IMR-90 (cell line): ENCODE measurements at places on chromosomes 11 and 22. TPM values are rescaled to one million over a fixed set of nuclear protein-coding genes. Genes with fewer than 3 reads are reported as not detected.
A peak's percentile ranks its signal among the peaks of the same experiment; 100 is the strongest.

DNA sequence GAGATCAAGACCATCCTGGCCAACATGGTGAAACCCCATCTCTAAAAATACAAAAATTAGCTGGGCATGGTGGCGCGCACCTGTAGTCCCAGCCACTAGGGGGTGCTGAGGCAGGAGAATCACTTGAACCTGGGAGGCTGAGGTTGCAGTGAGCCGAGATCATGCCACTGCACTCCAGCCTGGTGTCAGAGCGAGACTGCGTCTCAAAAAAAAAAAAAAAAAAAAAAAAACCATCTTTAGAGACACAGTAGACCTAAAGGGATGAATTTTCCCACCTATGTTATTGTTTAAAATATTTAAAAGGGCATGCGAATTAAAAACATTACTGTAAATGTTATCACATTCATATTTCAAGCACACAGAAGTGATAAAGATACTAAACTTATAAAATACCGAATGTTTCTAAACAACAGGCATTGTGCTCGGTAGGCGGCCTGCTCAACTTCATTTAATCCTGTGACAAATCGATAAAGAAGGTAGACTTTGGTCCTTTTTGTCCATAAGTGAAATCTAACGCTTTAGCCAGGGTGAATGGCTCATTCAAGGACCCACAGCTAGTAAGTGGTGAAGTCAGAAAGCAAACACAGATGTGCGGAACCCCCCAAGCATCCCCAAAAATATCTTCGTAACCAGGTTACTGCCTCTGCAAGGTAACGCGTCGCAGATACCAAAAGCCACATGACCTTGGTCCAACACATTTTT is 16.1 kb downstream of the NCAPD3 start:
- no peak for DNase-seq

DNA sequence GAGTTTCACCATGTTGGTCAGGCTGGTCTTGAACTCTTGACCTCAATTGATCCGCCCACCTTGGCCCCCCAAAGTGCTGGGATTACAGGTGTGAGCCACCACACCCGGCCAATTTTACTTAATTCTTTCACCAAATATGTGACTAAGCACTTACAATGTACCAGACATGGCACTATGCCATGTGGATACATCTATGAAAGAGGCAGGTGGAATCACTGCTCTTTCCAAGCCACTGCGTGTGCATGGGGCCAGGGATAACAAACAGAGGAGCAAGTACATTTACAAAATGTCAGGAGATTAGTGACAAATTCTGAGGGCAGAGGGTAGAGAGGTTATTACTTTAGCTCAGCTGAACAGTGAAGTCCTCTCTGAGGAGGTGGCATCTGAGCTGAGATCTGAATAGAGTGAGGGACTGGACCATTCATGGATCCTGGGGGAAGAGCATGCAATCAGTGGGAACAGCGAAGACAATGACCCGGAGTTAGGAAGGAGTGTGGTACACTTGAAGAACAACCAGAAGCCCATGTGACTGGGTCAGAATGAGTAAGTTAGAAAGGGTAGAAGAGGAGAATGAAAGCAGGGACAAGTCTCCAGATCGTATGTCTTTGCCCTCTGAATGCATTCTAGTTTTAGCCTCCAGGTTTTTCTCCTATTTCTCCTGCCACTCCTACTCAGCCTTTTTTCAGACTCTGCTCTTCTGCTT is 38.3 kb upstream of the GRAMD1B start:
- no peak for DNase-seq

DNA sequence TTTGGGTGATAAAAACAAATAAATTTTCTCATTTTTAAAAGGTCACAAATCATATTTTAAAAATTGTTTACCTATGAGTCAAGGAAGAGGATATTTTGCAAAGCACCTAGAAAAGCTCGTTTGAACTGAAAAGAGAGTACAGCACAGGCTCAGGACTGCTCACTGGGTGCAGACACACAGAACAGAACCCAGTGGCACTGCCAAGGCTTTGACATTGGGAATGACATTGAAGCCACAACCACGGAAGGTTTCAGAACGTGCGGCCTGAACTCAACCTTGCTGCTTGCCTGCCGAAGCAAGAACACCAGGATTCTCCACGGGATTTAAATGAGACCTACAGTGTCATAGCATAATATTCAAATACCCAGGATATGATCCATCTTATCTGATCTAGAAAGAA is 597.1 kb upstream of the B3GAT1 start:
- DNase-seq, result no peak

DNA sequence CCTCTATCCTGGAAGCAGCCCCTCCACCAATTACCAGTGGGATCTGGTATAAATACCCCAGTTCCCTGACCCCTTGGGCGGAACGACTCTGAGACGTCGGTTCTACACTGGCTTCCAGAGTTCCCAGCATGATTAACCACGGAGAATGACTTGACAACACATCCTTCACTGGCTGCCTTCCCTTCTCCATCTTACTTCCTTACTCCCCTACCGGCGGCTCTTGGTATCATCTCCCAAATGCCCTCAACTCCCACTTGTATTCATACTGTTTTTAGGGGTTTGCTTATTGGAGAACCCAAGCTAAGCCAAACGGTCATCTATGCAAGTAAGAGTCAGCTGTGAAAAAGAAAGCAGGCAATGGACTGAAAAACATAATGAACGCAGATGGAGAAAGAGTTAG is 56.1 kb downstream of the APOL3 start:
- DNase-seq, result no peak

DNA sequence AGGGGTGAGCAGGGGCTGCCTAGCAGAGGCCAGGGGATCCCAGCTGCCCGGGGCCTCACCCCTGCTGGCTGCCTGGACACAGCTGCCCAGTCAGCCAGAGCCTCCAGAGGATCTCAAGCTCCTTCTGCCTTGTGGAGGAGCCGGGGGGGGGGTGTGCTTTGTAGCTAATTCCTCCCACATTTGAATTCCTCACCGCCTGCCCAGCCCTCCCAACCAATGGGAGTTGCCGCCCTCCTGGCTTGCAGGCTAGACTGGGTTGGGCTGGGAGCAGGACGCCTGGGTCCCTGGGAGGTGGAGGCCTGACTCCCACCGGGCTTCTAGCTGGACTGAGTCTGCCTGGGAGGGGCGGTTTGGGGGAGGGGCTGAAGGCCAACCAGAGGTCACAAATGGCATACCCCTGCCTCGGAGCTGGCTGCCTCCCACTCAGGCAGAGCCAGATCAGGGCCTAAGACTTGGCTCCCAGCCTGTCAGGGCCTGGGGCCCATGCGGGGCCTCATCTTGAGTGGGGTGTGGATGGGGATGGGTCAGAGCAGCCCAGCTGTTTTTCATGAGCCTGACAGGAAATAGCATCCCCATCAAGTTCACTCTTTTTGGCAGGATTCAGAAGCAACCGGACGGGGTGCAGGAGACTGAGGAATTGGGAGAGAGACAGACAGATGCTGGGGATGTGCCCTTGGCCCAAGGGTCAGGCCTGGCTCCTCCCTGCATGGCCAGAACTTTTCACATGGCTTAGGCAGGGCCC is 29.2 kb upstream of the PDE2A start:
- DNase-seq, result peak; percentile 63

- DNase-seq, result no peak
Measured at GRCh38 chr11:94131047-94131717, 2.5 kb downstream of the PANX1 start.

GRCh38 chr22:46914916-46915894 is 152.8 kb downstream of the TBC1D22A start:
- DNase-seq, result no peak

DNA sequence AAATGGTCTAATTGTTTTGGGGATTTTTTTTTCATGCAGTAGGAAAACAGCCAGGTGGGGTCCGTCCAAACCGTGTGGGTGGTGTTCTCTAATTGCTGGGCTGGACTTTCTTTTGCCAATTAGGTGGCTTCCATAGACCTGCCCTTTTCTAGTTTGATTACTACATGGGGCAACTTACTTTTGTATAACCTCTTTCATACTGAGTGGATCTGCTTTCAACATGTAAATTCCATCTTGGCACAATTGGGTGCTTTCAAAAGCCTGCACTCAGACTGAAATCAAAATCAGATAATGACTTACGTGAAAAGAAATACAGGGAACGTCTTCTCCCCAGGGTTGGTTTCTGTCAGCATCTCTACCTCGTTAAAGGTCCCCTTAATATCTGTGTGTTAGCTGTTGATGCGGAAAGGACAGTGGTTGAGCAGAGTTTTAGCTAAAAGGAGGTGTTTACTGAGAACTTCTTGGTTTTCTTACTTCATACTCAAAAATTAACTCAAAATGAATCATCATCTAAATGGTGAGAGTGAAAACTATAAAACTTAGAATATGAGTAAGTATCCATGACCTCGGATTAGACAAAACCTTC is 72.1 kb downstream of the BARX2 start:
- no peak for DNase-seq

- DNase-seq, result no peak
Measured at GRCh38 chr11:134572741-134573675, 161.0 kb upstream of the B3GAT1 start.

DNA sequence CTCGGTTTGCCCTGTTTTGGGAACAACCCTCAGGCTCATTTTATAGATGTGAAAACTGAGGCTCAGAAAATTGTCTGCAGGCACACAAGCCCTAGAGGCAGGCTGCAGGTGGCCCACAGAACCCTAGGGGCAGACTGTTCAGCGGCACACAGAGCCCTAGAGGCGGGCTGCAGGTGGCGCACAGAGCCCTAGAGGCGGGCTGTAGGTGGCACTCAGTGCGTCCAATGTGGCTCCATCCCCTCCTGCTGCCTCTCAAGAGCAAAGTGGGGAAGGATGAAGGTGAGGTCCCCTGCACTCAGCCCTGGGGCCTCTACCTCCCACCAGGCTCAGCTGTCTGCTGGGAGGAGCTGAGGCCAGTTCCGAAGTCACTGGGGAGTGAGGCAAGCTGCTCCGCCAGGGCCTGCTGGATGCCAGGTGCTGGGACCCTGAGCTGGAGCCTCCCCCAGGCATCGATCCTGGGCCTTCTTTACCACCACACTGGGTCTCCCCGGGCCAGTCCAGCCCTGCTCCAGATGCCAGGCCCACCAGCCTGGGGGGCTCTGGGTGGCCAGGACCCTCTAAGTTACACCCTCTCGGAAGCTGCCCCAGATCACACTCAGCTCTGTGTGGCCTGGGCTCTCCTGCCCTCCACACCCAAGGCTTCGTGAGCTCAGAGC is 2.3 kb downstream of the ACY3 start:
- no peak for DNase-seq

- no peak for DNase-seq
Measured at GRCh38 chr11:42951266-42951665, 360.5 kb upstream of the API5 start.

- DNase-seq, result no peak
Measured at GRCh38 chr11:119590651-119591351, 138.2 kb downstream of the NECTIN1 start.

- peak; percentile 64 for DNase-seq
Measured at GRCh38 chr11:57345555-57346211, 7.5 kb downstream of the P2RX3 start.

- peak; percentile 42 for DNase-seq
Measured at GRCh38 chr11:111933872-111934271, 3.3 kb upstream of the DIXDC1 start.

GRCh38 chr11:2517016-2517385 is 72.2 kb downstream of the KCNQ1 start:
- no peak for DNase-seq

Gene TMEM218
- total RNA-seq, result 19.4 and 24.4 TPM in 2 replicates

Gene RIMBP3B
- total RNA-seq, result 0.18 and 0.28 TPM in 2 replicates

Gene C11orf21
- total RNA-seq, result not detected in 2 replicates

Gene EMID1
- 0.28 and 0.54 TPM in 2 replicates for total RNA-seq

Gene LRRC4C
- total RNA-seq, result under 0.01 TPM in 2 replicates

Gene GGTLC2
- total RNA-seq, result not detected in 2 replicates

Gene DEPDC7
- 9.7 TPM in 2 replicates for total RNA-seq

Gene TMPRSS4
- total RNA-seq, result not detected in 2 replicates

Gene NXPE1
- not detected in 2 replicates for total RNA-seq
